ENCODE measurements at places on chromosomes 11 and 22. TPM values are rescaled to one million over a fixed set of nuclear protein-coding genes. Genes with fewer than 3 reads are reported as not detected.

GRCh38 chr11:34910817-34911216, 5.4 kb downstream of the APIP start:
- H3K36me3 ChIP-seq, result peaks cover 25% of the 10 kb centered on the region
- no peak overlapping the region for H3K4me3 ChIP-seq
- H3K4me1 ChIP-seq, result peaks cover 6% of the 10 kb centered on the region
- no peaks in the 10 kb centered on the region for H3K27me3 ChIP-seq

DNA sequence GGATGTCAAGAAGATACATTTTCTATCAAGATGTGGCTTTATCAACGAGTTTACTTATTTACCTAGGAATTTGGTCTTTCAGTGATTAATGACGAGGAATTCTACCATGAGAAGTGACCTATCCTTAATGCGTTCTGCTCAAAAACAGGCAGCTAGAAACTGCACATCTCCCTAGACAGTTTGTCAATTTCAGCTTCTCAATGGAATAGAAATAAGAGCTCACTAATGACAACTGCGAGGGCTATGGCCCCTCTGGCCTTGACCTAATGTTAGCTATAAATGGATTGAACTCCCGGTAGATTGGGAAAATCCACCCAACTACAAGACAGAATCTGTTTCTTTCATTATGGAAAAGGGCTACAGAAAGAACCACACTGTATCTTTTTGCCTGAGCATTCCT, 223.4 kb downstream of the CADM1 start:
- H3K27me3 ChIP-seq, result no peaks in the 10 kb centered on the region
- H3K27ac ChIP-seq, result peak overlapping the region; percentile 81
- peaks cover 49% of the 10 kb centered on the region for H3K4me1 ChIP-seq
- no peak overlapping the region for H3K4me3 ChIP-seq
- no peaks in the 10 kb centered on the region for H3K36me3 ChIP-seq
- DNase-seq, result no peak

GRCh38 chr11:131767421-131767820, 397.0 kb downstream of the NTM start:
- H3K4me1 ChIP-seq, result no peaks in the 10 kb centered on the region
- no peak overlapping the region for H3K4me3 ChIP-seq
- no peaks in the 10 kb centered on the region for H3K36me3 ChIP-seq
- H3K27ac ChIP-seq, result no peak overlapping the region
- H3K27me3 ChIP-seq, result peaks cover 71% of the 10 kb centered on the region

- no peaks in the 10 kb centered on the region for H3K36me3 ChIP-seq
- no peak for DNase-seq
- no peak overlapping the region for H3K27ac ChIP-seq
- peaks cover 36% of the 10 kb centered on the region for H3K4me1 ChIP-seq
- H3K27me3 ChIP-seq, result peaks cover 81% of the 10 kb centered on the region
- H3K4me3 ChIP-seq, result no peak overlapping the region
Observed at GRCh38 chr11:114078423-114078822, 18.9 kb downstream of the ZBTB16 start.

DNA sequence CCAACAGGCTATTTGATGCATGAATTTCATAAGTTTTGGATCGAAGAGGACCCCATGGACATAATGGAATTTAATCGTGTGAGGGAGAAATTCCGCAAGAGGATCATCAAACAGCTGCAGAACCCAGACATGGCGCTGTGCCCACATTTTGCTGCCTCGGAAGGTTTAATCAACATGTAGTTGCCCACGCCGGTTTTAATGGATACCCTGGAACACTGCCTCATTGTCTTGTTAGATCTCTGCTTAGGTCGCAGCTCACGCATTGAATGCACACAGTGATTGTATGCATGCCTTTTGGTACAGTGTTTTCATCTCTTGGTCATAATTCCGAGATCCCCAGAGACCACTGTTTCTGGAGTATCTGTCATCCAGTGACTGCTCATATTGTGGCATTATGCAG, 46.8 kb downstream of the SLN start:
- no peak for DNase-seq
- peaks cover 10% of the 10 kb centered on the region for H3K27me3 ChIP-seq
- H3K4me1 ChIP-seq, result peaks cover 4% of the 10 kb centered on the region
- H3K27ac ChIP-seq, result no peak overlapping the region

DNA sequence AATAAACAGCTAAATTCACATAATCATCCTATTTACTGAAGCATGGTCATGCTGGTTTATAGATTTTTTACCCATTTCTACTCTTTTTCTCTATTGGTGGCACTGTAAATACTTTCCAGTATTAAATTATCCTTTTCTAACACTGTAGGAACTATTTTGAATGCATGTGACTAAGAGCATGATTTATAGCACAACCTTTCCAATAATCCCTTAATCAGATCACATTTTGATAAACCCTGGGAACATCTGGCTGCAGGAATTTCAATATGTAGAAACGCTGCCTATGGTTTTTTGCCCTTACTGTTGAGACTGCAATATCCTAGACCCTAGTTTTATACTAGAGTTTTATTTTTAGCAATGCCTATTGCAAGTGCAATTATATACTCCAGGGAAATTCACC, 10.7 kb downstream of the RAG1 start:
- H3K36me3 ChIP-seq, result no peaks in the 10 kb centered on the region
- H3K27ac ChIP-seq, result no peak overlapping the region
- DNase-seq, result no peak
- H3K27me3 ChIP-seq, result peaks cover 12% of the 10 kb centered on the region
- H3K4me3 ChIP-seq, result no peak overlapping the region

DNA sequence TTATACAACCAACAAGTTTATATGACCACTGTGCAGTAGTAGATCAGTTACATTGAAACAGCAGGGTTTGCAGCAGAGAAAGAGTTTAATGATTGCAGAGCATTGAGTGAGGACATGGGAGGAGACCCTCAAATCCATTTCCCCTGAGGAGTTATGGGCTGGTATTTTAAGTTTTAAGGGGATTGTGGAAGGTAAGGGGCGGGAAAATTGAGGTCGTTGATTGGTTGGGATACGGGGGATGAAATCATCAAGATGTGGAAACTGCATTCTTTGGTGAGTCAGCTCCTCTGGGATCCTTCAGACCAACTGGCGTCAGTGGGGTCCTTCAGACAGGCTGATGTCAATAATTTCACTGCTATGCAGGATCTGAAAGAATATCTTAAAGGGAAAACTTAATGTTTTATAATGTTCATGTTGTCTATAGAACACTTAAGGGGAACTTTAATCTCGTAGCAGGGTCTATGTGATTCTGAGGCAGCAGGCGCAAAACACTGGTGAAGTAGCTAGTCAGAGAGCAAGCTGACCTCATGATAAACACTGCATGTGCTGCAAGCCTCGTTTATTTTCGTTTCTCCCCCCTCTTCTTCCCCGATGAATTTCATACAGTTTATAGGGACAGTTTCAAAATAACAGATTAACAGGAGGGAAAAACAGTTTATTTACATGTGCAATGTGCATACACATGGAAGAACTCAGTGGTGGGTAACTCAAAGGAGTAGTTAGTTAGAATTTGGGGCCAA, 17.4 kb upstream of the BACE1-AS start:
- no peaks in the 10 kb centered on the region for H3K27me3 ChIP-seq
- DNase-seq, result no peak
- H3K4me3 ChIP-seq, result no peak overlapping the region
- peaks cover 9% of the 10 kb centered on the region for H3K4me1 ChIP-seq
- H3K36me3 ChIP-seq, result peaks cover 40% of the 10 kb centered on the region
- H3K27ac ChIP-seq, result peak overlapping the region; percentile 1

- peaks cover 22% of the 10 kb centered on the region for H3K4me1 ChIP-seq
- no peak overlapping the region for H3K27ac ChIP-seq
- no peak overlapping the region for H3K4me3 ChIP-seq
- no peak for DNase-seq
- no peaks in the 10 kb centered on the region for H3K27me3 ChIP-seq
Observed at GRCh38 chr11:92769112-92769511, 200.3 kb upstream of the MTNR1B start.

- no peaks in the 10 kb centered on the region for H3K36me3 ChIP-seq
- no peak overlapping the region for H3K27ac ChIP-seq
- DNase-seq, result peak; percentile 82
Observed at GRCh38 chr11:32792948-32793475, 1.4 kb downstream of the CCDC73 start.

DNA sequence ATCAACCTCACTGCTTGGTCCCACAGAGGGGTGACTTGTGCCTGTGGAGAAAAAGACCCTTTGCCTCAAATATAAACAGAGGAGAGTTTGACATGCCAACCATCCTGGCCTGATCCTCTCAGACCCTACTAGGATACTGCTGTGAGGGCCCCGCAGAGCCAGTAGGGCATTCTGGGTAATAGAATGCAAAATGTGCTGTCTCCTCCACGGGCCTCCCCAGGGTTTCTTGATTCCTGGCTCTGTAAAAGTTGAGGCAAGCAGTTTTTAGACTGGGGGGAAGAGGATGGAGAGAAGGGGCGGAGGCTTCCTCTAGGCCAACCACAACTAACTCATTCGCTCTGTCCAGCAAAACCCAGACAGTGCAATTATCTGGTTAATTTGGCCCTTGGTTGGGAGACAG, 81.7 kb downstream of the SYN3 start:
- DNase-seq, result no peak
- peaks cover 8% of the 10 kb centered on the region for H3K4me1 ChIP-seq
- H3K27me3 ChIP-seq, result no peaks in the 10 kb centered on the region
- H3K4me3 ChIP-seq, result no peak overlapping the region
- no peak overlapping the region for H3K27ac ChIP-seq

- H3K27me3 ChIP-seq, result no peaks in the 10 kb centered on the region
- H3K4me3 ChIP-seq, result no peak overlapping the region
- DNase-seq, result no peak
- H3K27ac ChIP-seq, result peak overlapping the region; percentile 50
Observed at GRCh38 chr11:90235526-90235925, 12.7 kb upstream of the CHORDC1 start.

Gene GLYATL2
- not detected for total RNA-seq

Gene DRG1
- 62.9 TPM for total RNA-seq

Measured in mesothelial cell of epicardium (in vitro differentiated cells).